ENCODE measurements at places on chromosomes 2 and 18.

DNA sequence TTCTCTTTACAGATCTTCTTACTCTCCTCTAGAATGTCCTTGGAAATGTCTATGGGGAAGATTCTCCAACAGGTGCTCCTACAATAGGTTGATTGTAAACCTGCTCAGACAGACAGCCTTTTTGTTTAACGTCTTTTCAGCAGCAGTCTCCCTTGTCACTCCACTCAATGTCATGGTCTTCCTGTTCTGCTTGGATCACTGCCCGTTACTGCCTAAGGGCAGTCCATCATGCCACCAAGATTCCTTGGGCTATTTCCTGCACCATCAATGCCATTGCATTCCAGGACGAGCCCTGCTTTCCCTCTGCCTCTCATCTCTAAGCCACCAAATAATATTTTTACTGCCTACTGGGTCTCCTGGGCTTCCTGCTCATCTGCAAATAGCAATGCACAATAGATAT, 97.4 kb upstream of the GALNT5 start:
- DNase-seq = no peak

GRCh38 chr2:121162893-121163292, 122.1 kb downstream of the TFCP2L1 start:
- no peak for DNase-seq

DNA sequence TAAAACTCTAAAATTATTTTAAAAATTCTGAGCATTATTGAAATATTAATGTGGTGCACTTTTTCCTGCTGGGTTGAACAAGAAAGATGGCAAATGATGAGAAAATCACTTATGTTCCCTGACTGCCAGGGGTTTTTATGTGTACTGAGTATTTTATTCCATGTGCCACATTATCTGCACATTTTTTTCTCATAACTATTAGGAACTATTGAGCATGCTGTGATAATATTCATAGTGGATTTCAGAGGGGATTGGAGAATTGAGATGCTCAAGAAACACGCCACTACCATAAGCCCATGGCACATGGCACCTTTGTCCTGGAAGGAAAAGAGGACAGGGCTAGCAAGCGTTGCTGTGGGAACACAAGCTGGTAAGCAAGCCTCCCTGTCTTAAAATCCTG, 478.5 kb upstream of the GYPC start:
- DNase-seq = no peak

DNA sequence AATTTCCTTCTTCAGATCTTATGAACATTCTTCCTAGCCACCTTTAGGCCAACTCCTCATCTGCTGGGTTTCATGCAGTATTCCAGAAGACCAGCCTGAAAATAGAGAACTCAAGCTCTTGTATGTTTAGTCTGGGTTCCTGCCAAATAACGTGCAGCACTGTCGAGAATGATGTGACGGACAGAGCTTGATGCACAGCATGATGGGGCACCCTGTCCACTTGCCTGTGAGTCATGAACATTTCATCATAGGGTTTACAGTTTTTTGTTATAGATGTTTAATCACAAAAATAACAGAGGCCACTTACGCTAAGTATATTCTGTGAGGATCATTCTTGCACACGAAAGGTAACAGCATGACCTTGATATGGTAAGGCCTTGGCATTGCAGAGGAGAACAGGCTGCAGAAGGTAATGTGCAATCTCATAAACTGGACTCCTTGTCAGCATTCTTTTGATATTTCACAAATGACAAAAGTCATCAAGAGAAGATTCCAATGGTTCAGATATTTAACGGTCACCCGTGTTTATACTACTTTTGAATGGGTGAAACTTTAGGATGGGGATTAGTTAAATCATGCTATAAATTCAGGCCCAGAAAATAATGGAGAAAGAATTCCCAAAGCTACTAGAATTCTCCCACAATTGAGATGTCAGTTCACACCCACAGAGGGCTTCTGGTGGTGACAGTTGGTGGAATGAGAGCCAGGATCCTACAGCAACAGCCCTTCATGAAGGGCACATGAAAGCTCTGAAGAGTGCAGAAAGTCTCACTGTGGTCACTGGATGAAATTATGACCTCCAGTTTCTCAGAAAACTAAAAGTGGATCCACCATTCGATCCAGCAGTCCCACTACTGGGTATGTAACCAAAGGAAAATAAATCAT, 396.1 kb upstream of the RAB12 start:
- DNase-seq = no peak

DNA sequence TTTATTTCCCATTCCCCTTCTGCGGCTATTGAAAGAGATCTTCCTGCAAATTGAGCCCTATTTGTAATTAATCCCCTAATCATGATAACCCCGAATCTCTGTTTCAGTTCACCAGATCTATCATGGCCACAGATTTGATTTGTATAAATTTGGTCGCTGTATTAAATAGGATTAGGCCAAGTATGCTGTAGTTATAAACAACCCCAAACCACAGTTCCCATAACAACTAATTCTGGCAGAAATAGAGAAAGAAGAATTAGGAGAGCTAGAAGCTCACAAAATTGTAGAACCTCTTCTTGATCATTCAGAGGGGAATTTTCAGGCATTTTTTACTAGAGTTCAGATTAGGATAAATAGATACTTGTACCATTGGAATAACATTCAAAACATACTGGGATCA, 433.7 kb upstream of the TNP1 start:
- no peak for DNase-seq

DNA sequence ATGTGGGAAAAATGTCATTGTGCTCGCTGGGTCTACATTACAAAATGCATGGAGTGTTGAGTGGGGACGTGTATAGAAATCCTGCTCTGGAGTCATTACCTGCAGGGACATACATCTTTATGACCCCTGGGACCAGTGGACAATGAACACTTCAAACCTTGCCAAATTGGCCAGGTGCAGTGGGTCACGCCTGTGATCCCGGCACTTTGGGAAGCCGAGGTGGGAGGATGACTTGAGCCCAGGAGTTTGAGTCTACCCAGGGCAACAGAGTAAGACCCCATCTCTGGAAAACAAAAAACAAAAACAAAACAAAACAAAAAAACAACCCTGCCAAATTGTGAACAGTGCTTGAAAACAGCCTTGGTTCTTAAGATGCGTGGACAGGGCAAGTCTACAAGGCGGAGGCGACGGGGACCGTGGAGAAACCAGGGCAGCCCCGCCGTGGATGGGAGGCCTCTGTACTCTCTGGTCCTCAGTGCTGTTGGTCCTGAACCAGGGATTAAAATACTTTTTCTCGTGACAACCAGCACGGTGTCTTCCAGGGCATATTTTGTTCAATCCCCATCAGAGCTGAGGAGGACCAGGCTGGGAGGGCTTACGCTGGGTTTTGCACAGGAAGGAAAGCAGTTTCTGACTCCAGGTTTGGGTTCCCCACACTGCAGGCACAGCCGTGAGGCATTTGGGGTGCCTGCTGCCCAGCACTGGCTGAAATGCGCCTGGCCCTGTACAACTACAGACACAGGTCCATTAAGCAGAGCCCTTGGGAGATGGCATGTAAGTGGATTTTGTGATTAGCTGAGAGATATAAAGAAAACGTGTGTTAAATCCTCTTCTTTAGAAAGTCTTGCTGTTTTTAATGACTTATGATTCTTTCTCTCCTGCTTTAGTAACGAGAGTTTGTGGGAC, 13.7 kb downstream of the COLEC11 start:
- DNase-seq = no peak

GRCh38 chr18:9854801-9855676, 30.7 kb upstream of the TXNDC2 start:
- no peak for DNase-seq

- DNase-seq = no peak
These were observed 5.1 kb upstream of the ASPRV1 start for GRCh38 chr2:69966496-69966895.

- peak; percentile 27 for DNase-seq
These were observed at the start of gene CREG2 for GRCh38 chr2:101387151-101387834. TSS of gene CREG2 (minus strand) at chr2:101387503. CDS start at chr2:101387457, 46 bp downstream.

GRCh38 chr18:61471541-61471940, 138.3 kb downstream of the CDH20 start:
- no peak for DNase-seq

DNA sequence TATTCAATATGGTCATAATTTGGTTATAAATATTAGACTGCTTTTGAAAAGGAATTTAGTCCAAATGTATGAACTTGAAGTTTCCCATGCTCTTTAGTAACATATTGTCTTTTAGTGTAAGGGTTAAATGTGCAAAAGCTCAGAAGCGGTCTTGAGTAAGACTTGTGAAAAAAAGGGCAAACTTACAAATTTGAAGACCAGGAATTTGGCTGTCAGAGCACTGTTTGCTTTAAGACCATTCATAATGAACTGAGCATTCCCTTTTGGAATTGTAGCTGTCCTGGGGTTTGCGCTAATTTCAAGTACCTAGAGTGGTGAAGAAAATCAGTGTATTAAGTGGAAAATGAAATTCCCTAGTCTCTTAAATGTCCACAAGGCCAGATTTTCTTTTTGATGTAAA, 6.9 kb upstream of the ZEB2 start:
- DNase-seq = no peak

DNA sequence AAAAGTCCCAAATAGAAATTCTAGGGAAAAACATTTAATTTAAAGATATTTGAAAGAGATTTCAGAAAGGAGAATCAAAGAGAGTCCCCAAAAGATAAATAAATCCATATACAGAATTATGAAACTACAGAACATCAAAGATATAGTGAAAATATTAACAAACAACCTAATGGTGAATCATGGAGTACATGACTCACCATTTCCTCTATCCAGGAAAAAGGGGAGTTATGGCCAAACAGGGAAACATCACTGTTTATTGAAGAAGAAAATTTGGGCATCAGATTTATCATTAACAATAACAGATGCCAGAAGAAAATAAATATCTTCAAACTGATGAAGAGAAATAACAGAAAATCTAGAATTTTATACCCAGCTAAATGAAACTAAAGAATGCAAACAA, 448.3 kb downstream of the CDH2 start:
- DNase-seq = no peak

GRCh38 chr2:45236268-45236667, 227.0 kb upstream of the SIX2 start:
- DNase-seq = no peak

DNA sequence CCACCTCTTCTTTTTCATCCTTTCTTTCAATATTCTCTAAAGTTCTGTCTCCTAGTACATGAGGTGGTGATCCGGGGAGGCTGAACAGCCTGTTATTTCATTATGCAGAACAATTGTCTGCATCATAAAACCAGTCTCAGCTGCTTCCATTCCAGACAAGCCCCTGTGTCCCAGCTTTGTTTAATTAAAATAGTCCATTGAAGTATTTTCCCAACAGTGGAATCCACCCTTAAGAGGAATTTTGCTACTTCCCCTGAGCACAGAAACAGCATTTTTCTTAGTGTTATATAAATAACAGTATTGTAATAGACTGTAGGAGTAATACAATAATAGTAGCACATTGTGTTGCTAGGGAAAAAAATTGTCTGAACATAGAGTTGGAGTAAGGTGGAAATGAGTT, 395.4 kb upstream of the TCF4 start:
- no peak for DNase-seq

GRCh38 chr18:11074889-11075288, 74.5 kb downstream of the PIEZO2 start:
- DNase-seq = no peak

GRCh38 chr2:26165403-26165802, 7.5 kb upstream of the GAREM2 start:
- DNase-seq = no peak

DNA sequence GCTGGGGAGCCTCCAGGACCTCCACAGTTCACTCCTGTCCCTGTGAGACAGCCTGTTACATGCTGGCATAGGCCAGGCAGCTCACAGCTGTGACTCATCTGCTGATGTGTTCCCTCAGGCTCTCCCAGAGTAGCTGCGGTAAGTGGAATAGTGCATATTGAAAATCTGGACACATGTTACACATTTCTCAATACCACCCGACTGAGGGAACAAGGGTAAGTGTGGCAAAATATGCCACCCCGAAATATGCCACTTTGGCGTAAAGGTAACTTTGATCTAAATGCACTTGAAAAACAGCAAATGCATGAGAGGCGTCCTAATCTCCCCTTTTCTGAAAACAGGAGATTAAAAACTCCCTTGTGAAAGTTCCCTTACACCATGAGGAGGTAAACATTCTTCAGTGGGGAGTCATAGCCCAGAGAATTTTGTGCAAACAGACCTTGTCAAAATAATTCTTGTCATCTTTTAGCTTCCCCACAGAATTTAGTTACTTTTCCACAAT, 557.9 kb downstream of the CCDC85A start:
- DNase-seq = no peak

DNA sequence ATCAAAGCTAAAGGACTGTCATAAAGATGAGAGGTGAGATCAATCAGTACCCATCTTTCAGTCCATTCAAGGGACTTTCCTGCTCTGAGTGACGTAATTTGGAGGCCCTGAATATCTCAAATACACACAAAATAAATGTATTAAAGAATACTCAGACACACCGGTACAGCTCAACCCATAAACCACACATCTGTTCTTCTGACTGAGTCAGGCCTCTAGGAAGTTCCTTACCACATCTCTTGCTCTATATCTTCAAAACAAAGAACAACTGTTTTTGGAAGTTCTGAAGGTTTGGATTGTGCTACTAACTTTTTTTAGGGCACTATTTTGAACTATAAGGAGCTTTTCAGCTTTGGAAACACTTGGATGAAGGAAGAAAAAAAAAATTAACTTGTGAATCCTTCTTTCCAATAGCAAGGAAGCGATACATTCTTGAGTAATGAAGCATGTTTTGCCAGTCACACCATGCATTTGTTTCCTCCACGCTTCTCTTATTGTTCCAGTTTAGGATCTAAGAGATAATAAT, 866.5 kb upstream of the VRK2 start:
- no peak for DNase-seq

GRCh38 chr2:46846536-46846935, 69.1 kb downstream of the MCFD2 start:
- no peak for DNase-seq

DNA sequence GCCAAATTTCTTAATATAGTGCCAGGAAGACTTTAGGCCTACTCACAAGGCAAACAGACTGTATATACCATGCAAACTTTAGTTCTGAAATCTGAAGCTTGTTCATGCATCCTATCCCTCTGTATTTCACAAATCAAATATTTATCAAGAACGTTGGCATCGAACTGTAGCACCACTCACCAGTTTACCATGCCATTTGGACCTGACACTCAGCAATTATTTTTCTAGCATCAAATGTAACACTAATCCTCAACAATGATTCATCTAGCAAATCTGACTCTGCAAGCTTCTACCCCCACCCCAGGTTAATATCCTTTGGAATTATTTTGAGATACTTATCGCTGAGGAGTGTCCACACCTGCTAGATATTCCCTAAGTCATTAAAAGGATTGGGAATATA, 1506.6 kb downstream of the LRP1B start:
- DNase-seq = no peak

GRCh38 chr18:28063271-28063761, 113.6 kb downstream of the CDH2 start:
- no peak for DNase-seq

DNA sequence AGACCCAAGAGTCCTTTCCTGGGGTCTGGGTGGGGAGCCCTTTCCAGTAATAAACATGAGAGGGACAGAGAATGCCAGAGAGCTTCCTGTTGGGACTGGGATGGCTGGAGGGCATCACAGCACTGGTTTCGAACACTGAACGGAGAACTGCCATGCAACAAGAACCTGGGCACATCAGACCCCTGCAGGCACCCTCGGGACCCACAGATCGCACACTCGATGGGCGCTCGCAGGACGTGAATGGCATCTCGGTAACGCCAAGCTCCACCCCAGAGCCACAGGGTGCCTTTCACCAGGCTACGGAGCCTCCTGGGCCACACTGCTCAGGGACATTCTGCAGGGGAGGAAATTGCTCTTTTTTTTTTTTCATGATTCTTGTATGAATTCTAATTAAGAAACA, 25.1 kb downstream of the SLC66A2 start:
- no peak for DNase-seq

Measured in GM12865 (cell line).